Stimulated activated CD8-positive, alpha-beta memory T cell treated with anti-CD3 and anti-CD28 coated beads, Interleukin-7, amount 100 ng/mL, for 1 hour (primary cell): ENCODE measurements at places on chromosomes 3 and 15.

DNA sequence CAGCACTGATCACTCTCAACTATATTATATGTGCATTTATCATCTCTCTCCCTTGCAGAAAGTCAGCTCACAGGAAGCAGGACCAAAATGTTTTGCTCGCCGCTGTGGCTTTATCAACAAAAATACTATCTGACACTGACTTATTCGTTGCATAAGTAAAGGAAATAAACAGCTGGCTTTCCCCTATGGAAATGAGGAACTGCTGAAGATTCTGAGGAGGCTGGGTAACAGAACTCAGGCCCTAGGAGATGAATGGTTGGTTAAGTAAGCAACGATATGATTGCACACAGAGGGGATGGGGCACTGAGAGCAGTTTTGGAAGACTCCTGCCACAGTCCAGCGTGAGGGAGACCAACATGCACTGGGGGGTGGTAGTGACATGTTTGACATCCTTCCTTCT is 181.1 kb downstream of the STT3B start:
- DNase-seq: no peak

DNA sequence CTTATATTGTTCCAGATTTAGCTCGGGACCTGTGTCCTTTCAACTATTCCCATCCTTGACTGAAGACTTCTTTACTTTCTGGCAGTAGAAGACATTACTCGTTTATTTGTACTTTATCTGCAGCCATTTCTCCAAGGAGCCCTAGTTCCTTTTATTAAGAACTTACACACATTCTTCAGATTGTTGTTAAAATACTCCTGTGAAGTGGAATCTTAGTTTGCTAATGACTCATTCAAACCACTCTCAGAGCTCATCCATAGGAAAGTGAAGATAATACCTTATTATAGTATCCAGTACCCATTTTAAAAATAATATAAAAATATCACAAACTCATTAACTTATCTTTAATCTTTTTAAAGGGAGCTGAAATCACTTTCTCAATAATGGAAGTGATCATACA is 63.5 kb downstream of the C3orf70 start:
- no peak for DNase-seq

DNA sequence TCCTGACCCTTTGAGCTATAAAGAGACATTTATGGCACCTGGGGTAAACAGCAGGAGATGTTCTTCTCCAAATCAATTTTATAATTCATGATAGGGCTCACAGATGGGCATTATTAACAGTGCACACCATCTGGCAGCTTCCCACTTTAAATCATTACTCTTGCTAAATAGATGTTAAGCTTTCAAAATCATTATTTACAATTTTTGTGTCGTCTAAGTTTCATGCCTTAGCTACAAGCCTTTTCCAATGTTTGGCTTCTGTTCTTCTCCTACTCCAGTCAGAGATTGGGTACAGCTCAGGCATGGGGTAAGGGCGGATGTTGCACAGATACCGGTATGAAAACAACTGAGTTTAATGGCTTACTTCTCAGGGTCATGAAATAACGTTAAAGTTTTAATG is 120.9 kb upstream of the PFN2 start:
- no peak for DNase-seq

DNA sequence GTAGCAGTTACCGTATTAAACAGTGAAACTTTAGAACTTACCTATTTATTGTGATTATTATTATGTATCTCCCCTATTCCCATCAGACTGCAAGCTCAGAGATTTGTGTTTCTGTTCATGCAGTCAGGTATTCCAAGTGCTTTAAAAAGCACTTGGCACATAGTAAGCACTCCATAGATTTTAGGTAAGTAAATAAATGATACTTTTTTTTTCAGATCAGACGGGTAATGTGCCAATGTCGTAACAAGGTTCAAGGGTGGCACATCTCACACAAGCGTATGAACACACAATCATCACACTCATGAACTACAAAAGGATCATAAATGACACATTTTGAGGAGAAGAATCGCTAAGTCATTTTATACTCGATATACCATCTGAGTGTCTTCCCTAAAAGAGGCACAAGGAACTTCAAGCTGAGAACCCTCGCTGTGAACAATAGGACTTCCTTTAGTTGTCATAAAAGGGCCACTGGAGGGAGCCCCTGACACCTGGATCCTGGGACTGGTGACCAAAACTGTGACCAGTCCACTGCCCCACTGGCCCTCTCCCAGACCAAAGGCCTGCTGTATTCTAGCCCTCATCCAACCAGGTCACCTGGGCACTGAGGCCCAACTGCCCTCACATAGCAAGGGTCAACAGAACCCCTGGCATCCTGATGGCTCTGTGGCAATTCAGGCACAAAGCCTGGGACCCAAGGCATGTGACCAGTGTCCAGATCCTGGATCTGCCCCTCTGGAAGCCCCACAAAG is 32.1 kb downstream of the KIF9 start:
- no peak for DNase-seq

GRCh38 chr3:194536871-194537637 is 50.3 kb upstream of the ATP13A3 start:
- DNase-seq: no peak

DNA sequence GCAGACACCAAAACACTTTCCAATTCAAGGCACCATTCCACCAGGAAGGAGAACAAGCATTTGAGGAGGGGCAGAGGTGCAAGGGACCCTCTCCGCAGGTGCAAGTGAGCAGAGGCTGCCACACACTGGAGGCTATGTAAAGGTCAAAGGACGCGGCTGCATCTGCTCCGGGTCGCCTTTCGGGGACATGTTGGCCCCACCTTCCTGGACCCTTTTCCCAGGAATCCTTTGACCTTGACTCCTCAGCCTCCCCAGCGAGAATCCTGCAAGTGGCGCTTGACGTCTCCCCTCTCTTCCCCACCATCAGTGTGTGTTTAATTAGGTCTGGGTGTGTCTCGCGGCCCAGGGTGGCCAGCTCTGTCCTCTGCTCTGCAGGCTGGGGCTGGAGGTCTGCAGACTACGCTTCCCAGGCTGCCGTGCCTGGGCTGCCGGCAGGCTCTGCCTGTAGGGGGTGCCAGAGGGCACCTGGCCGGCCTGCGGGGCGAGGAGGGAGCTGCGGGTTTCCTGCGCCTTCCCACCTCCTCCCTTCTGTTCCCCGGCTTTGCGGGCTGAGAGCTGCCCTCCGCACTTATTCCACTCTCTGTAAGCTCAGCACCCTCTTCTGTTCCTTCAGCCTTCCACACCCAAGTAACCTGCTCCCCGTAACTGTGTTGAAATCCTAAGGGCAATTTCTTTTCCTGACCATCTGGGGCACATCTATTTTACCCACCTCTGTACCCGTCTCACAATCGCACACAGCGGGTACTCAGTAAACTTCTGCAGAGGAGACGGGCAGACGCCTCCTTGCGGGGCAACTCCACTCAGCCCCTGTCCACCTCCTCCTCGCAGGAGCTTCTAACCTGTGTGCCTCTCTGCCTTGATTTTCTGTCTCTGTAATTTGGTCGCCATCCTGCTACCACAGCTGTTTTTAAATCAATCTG is 129.8 kb downstream of the NSMCE3 start:
- peak; percentile 25 for DNase-seq

DNA sequence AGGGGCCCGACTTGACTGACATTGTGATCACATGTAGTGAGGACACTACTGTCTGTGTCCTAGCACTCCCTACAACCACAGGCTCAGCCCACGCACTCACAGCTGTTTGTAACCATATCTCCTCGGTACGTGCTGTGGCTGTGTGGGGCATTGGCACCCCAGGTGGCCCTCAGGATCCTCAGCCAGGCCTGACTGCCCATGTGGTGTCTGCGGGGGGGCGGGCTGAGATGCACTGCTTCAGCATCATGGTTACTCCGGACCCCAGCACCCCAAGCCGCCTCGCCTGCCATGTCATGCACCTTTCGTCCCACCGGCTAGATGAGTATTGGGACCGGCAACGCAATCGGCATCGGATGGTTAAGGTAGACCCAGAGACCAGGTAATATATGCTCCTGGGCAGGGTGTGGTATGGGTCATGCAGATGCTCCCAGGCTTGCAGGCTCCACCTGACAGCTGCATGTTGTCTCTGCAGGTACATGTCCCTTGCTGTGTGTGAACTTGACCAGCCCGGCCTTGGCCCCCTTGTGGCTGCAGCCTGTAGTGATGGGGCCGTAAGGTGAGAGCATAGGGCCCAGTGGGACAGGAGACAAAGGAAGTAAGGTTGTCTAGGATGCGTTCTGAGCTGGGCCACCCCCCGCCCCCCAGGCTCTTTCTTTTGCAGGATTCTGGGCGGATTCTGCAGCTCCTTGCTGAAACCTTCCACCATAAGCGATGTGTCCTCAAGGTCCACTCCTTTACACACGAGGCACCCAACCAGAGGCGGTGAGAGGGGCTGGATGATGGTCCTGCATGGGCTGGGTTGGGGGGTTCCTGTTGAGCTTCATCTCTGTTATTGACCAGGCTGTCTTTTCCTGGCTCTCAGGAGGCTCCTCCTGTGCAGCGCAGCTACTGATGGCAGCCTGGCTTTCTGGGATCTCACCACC is 4.4 kb downstream of the DALRD3 start:
- peak; percentile 27 for DNase-seq

- no peak for DNase-seq
These were observed 91.6 kb downstream of the CDIN1 start for GRCh38 chr15:36671017-36671416.

GRCh38 chr3:124092811-124093210 is 100.9 kb upstream of the ROPN1 start:
- DNase-seq: no peak

DNA sequence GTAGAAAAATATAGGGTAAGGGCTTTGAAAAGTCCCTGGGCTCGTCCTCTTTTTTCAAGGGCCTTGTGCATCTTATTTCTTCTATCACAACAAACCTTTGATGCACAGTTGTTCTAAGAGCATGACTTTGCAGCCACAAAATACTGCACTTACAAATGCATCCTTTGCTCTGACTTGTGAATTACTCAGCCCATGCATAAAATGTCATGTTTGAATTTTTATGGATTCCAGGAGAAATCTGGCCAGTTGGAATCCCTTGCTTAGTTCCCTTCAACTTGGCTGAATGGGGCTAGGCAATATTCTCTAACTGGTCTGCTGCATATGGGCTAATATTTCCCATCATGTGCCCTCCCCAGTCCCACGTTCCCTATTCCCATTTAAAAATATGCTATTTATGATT is 523.9 kb upstream of the RGMA start:
- no peak for DNase-seq

GRCh38 chr3:162718697-162719096 is 1222.1 kb downstream of the OTOL1 start:
- no peak for DNase-seq

- no peak for DNase-seq
These were observed 28.2 kb upstream of the CCDC50 start for GRCh38 chr3:191301017-191301416.
